ENCODE measurements at places on chromosomes 16 and 17. TPM values are rescaled to one million over a fixed set of nuclear protein-coding genes. Genes with fewer than 3 reads are reported as not detected.

DNA sequence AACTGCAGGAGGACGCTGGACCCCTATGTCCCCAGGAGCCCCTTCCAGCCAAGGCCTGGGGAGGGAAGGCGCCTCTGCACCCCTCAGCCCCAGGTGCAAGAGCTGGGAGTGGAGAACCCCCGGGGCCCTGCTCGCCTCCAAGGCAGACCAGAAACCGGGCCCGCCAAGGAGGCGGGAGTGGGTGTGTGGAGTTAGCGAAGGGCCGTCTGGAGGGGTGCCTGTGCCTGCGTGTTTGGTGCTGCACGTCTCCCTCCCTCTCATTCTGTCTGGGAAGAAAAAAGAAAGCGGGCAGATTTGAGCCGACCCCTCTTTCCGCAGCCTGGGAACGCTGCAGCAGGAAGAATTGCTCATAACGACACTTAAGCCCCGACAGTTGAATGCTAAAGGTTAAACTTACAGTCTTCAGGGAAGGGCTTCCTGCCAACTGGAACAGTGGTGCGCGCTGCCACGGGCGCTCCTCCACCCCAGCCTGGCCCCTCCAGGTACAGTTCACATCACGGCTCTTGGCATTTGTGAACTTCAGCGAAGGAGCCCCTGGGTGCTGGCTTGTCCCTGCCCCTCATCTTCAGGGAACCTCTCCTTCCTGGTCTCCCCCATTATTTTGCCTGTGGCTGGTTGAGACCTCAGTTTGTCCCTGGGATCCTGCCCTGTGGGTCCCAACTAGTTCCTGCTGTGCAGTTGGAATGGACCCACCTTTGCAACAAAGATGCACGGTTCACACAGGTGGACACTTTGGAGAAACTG lies 19.2 kb upstream of the ZFHX3 start:
- DNase-seq: no peak

DNA sequence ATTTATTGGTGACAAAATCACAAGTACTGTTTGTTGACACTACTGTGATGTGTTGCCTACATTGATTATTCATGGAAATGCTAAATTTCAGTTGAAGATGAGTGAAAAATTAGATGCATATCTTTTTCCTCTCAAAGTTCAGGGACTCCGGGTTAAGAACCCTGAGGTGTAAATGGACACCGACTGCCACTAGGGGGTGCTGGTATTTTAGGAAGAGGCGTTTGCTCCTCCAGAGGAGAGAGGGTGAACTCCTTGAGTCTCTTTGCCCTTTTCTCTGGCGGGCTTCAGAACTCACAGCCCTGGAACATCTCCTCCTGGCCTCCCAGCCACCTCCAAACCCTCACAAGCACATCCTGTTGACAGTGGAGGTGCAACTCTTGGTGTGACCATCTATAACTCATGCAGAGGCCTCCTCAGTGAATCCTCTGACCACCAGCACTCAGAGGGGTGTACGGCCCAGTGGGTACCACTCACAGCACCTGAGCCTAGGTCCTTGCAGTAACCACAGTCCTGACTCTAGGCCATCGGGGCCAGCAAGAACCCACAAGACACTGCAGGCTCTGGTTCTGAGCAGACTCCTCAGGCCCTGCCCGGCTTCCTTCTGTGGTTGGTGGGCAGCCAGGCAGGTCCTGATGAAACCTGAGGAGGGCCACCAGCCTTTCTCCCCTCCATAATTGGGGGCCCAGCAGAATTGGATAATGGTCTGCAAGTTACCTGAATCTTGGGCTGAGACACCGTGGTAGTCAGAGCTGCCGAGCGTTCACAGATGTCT lies 26.2 kb upstream of the PIK3R5 start:
- peak; percentile 44 for DNase-seq

DNA sequence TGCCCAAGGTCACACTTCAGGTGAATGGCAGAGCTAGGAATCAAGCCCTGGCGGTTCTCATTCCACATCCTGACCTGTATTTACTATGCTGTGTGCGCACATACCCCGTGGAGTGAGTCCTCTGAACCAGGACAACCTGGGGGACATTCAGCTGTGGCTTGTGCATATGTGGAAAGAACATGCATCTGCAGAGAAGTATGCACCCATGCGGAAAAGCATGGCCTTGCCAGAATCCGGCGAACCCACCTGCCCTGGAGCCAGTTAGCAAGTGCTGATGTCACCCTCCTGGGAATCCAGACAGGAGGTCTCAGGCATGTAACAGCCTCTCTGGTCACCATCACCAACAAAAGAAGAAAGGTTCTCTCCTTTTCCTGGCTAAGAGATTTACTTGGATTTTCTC lies 1.9 kb downstream of the RASL10B start:
- DNase-seq: no peak

DNA sequence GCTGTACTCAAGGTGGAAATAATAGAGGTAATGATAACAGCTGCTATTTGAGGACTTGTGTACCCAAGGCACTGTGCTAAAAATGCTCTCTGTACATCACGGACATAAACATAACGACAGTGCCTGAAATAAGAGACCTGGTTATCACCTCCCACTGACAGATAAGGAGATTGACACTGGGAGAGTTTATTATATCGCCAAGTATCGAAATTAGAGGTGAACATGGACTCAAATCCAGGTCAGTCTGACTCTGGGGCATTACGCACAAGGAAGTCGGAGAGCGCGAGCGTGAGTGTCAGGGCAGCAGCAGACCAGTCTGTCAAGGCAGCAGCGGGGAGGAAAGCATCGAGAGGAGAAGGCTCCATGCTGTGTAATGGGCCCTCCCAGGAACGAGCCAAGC lies 57.1 kb downstream of the GOSR1 start:
- no peak for DNase-seq

DNA sequence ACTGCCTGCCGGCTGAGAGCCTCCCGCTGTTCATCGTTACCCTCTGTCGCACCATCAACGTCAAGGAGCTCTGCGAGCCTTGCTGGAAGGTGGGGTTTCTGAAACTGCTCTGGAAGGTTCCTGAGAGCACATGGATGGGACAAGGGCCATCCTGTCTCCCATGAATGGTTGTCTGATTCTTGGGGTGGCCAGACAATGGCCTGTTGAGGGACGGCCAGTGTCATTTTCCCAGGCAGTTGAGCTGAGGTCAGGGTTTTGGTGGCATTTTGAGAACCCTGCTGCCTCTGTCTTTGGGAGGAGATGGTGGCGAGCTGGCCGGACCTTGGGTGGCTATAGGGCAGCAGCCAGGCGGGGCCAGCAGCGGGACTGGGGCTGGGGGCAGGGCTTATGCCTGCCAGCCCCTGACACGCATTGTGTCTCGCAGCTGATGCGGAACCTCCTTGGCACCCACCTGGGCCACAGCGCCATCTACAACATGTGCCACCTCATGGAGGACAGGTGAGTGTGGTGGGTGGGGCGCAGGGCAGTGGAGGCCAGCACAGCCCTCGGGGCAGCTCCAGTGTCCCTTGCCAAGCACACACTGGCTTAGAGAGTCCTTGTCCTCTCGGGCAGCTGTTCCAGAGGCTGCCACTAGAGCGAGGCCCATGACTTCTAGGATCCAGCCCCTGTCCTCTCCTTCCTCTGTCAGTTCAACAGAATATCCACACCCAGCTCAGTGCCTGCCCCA lies 9.1 kb downstream of the TSC2 start:
- DNase-seq: no peak

- no peak for DNase-seq
Measured at GRCh38 chr16:23274968-23275367, 27.1 kb upstream of the SCNN1B start.

DNA sequence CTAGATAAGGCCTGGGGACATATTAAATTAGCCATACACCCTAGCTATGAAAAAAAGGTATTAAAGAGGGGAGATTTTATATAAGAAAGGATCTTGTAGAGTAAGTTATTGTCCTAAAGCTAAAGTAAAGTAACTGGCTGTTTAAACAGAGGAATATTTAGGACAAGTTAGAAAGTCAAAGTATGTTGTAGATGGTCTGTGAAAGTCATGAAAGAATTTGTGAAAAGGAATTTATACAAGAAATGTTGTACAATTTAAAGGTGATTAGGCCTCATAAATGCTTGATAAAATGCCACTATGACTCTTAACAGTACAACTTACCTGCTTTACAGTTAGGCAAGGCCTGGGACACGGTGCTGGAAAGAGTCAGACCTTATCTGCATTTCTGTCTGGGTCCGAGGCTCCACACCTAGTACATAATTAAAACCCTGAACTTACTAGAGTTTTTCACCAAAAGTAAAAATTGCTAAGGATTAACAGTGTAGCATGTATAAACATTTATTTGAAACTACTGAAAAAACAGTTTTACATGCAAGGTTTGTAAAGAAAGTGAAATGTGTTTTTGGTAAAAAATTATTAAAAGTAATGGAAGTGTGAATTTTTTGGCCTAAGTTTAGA lies 445.3 kb upstream of the TOM1L1 start:
- DNase-seq: no peak

GRCh38 chr16:6081320-6081976 lies 983.9 kb upstream of the EEF2KMT start:
- DNase-seq: no peak

- peak; percentile 45 for DNase-seq
Measured at GRCh38 chr17:46991617-46992016, 12.6 kb upstream of the RPRML start.

DNA sequence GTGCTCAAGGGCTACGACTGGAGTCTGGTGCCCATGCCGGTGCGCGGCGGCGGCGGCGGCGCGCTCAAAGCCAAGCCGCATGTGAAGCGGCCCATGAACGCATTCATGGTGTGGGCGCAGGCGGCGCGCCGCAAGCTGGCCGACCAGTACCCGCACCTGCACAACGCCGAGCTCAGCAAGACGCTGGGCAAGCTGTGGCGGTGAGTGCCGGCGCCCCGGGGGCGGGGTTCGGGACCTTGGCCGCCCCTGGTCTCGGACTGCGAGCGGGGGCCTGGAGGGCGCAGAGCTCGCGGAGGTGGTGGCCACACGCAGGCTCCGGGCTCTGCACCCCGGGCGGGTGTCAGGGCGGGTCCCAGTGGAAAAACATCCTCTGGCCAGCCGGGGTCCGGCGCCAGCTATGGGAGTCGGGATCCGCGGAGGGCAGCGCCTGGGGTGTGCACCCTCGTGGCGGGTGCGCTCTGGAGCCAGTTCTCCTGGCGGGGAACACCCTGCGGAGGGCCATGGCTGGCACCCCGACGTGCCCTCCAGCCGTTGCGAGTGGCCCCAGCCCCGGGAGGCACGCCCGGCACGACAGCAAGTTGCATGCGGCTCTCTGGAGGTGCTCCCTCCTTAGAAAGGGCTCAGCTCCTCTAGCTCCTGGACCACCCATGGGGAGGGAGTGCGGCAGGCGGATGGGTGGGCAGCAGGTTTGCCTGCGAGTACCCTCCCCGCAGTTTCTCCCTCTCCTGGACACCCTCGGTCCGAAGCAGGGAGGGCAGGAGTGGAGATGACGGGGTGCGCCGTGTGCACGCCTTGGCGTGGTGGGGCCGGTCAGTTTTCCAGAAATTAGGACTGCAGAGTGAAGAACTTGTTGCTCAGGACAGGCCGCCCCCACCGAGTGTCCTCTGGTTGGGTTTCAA lies 824 bp downstream of the SOX8 start:
- no peak for DNase-seq

DNA sequence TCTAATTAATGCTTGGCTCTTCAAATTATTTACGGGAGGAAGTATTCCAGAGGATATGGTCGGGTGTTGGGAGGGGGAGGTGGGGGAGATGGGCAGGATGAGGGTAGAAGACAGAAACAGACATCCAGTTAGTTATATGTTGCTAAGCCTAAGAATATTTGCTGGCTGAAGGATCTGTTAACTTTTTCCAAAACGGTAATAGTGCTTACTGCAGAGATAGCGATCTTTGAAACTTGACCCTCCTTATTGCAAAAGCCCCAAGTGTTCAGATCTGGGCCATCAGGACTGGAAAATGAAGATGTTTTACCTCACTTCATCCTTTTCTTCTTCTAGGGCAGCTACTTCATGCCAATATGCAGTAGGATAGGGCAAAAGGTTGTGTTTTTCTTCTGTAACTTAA lies 27.0 kb upstream of the MMD start:
- DNase-seq: no peak

DNA sequence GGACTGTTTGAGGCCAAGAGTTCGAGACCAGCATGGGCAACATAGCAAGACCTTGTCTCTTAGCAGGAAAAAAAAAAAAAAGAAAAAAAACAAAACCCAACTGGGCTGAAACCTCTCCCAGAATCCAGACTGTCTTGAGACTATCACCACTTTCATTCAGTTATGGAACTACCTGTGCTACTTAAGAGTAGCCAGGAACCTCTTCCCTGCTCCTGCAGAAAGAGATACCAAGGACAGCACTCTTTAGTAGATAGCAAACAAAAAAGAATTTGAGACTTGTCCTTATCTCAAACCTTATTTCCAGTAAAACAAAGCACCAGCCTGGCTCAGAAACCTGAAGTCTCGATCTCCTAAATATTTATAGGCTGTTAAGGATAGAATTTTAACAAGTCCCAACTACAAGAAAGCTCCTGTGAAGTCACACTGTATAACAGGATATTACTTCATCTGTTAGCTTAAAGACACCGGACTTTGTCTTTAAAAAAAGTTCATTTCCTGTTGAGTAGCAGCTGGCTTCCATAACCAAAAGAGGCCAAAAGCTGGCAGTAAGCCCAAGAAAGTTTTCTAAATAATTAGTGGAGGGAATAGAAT lies 5.1 kb downstream of the CDR2 start:
- DNase-seq: no peak

DNA sequence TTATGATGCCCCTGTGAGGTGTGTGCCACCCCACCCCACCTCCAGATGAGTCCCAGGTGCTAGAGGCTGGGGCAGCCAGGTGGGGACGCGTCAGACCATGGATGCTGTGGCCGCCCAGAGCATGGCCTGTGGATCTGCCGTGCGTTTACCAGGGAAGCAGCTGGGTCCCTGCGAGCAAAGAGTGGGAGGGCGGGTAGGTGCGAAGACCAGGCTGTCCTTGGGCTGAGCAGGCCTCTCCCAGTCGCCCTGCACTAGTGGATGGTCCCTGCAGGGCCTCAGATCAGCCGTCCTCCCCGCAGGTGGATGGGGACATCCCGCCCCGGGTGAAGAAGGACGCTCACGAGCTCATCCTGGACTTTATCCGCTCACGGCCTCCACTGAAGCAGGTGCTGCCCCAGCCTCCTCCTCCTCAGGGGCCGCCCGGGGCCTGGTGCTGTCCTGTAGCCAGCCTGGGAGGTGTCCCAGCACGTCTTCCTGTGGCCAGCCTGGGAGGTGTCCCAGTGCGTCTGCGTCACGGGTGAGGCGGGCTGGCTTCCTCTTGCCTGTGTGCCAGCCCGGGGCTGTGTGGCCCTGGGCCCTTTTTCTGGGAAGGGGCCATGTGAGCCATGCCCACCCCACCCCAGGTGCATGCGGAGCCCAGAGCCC lies 18.0 kb upstream of the TCF25 start:
- no peak for DNase-seq

KCNH6 gene
- polyA plus RNA-seq: not detected

SLC13A2 gene
- not detected for polyA plus RNA-seq

CD7 gene
- polyA plus RNA-seq: 1.3 TPM

DRC7 gene
- polyA plus RNA-seq: not detected

B9D1 gene
- polyA plus RNA-seq: 4.1 TPM

Measured in naive B cell (primary cell).